ENCODE measurements at places on chromosomes 4 and X.
A peak's percentile ranks its signal among the peaks of the same experiment; 100 is the strongest.

DNA sequence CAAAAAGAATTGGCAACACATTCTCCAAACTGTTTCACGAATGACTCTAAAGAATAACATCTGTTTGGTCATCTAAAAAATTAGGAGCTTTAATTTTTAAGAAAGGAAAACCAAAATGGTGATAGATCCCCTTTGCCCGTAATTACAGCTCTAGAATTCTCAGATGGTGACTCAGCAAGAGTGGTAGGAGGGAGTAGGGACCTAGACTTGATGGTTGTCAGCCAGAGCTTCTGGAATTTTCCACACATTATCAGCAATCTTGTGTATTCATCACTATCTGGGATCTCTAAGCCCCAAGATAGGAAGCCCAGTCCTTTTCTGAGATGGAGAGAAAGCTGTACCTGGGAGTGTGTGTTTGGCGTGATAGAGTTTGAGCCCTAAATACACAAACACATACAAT is 103.9 kb upstream of the RAB40AL start:
- DNase-seq: no peak

- DNase-seq: no peak
Measured at GRCh38 chrX:135114392-135114791, 5.9 kb downstream of the ETDB start.

- no peak for DNase-seq
Measured at GRCh38 chr4:32864713-32865351, 2144.7 kb downstream of the PCDH7 start.

- no peak for DNase-seq
Measured at GRCh38 chr4:134505511-134505910, 303.9 kb upstream of the PABPC4L start.

DNA sequence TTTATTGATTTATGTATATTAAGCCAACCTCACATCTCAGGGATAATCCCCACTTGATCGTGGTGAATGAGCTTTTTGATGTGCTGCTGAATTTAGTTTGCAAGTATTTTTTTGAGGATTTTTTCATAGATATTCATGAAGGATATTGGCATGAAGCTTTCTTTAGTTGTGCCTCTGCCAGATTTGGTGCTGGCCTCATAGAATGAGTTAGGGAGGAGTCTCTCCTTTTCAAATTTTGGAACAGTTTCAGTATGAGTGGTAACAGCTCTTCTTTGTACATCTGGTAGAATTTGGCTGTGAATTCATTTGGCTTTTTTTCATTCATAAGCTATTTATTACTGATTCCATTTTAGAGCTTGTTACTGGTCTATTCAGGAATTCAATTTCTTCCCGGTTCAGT is 197.2 kb upstream of the NDST4 start:
- DNase-seq: no peak

DNA sequence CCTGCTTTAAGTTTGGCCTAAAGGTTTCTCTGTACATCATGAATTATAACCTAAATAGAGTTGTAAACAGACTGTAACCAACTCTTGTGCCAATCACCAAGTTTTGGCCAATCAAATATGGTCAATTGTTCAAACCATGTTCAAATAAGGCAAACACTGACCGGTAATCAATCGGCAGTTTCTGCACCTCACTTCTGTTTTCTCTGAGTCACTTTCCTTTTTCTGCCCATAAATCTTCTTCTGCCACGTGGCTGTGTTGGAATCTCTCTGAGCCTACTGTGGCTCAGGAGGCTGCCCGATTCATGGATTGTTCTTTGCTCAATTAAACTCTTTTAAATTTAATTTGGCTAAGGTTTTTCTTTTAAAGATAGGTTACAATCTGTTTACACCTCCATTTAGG is 16.5 kb upstream of the ENPP6 start:
- no peak for DNase-seq

DNA sequence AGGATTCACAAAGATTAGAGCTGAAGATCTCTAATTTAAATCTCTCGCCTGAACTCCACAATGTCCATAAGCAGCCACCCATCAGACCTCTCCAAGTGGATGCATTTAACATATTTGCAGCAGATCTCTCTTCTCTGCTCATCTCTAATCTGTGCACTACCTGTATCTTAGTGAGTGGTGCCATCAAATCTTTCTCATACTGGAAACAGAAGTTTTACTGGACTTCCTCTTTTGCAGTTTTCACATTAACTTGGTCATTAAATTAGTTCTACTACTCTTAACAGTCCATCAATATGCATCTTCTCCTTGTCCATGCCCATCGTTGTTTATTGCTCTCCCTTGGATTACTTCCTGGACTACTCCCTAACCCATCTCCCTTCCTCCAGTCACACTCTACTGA is 488.5 kb downstream of the IL15 start:
- no peak for DNase-seq

GRCh38 chr4:6773106-6773505 is 9.4 kb upstream of the KIAA0232 start:
- no peak for DNase-seq

DNA sequence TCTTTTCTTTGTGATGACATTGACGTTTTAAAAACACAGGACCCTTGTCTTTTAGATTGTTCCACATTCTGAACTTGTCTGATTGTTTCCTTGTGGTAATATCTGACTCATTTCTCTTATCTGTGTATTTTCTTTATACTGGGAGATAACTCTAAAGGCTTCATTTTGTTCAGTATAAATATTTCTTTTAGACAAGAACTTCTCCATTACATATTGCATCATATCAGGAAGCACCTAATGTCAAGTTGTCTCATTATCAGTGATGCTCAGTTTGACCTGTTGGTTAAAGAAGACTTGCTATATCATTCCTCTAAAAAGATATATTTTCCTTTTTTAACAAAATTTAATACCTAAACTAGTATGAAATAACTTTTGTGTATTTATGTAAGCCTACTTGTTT is 152.3 kb upstream of the BMP3 start:
- no peak for DNase-seq

- DNase-seq: peak; percentile 56
Measured at GRCh38 chr4:104494822-104495559, at the start of gene CXXC4. TSS of gene CXXC4 (minus strand) at chr4:104494894. CDS start at chr4:104491802, 3,092 bp downstream.

GRCh38 chr4:67714248-67714583 is 13.3 kb upstream of the UBA6 start:
- no peak for DNase-seq

- DNase-seq: no peak
Measured at GRCh38 chr4:56973336-56973735, 4.1 kb downstream of the NOA1 start.

GRCh38 chrX:18755651-18756050 is 48.2 kb downstream of the PPEF1 start:
- no peak for DNase-seq

- no peak for DNase-seq
Measured at GRCh38 chrX:135453381-135453780, 31.6 kb downstream of the SMIM10L2A start.
